ENCODE measurements at places on chromosomes 2 and 18.

DNA sequence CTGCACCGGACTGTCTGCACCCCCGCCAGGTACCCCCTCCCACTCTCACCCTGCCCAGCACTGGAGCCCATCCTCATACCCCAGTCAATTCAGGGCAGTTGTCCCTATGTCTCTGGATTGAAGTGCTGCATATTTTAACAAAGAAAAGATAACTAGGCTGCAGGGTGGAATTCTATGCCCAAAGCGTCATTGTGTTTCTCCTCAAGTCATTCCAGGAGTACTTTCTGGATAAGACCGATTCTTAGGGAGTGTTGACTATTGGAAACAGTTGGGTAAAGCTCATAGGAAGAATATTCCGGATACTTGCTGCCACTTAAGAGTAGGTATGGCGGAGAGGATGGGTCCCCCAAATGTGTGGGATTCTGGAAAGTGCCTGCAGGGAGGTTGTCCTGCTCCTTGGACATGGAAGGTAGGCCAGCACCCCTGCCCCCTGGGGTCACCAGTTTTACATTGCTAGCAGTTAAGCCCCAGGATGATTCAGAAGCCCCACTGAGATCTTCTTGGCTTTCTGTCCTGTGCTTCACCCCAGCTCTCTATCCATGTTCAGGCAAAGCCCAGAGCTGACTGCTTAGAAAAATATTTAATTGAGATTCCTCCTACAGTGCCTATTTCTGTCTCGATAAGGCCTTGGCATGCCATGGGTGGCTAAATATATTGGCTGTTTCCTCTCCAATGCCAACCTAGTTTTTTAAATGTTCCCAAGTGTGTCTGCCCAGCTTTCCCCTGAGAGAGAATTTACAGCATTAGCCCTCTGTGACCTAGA is 48.2 kb downstream of the RPL37A start:
- no peak for DNase-seq

GRCh38 chr18:2916184-2916583 is 69.4 kb downstream of the EMILIN2 start:
- DNase-seq, result no peak

DNA sequence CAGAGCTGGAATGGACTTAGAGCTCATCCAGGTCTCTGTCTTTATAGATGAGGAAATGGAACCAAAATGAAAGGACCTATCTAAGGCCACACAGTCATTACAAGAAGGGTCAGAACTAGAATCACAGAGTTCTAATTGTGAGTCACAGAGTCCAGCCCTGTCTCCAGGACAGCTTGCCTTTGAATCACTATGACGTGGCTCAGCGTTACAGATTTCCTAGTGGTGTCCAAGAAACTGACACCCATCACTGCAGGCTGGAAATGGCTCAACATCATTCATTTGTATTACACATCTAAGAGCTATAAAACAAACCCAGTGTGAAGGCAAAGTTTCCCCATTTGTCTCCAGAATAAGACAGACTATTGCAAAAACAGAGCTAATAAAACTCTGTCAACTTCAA is 164.3 kb upstream of the SIX2 start:
- DNase-seq, result no peak

DNA sequence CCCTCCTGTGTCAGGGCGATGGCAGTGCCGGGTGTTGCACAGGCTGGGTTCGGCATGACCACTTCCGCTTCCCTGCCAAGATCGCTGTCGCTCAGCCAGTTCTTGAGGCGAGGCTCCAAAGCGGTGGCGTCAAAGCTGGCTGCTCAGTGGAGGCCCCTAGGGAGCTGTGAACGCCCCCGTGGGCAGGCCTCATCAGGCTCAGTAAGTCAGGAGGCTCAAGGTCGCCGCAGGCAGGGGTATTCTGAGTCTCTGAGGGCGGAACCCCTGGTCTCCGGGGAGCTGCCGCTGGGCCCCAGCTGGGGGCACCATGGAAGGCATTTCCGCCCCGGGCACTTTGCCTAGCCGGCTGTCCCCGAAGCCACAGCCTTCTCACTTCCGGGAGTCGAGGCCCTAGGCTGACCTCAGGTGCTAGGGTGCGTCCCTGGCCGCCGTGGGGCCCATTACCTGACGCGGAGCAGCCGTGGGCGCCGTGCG is 210.4 kb downstream of the SOCS6 start:
- DNase-seq, result no peak

DNA sequence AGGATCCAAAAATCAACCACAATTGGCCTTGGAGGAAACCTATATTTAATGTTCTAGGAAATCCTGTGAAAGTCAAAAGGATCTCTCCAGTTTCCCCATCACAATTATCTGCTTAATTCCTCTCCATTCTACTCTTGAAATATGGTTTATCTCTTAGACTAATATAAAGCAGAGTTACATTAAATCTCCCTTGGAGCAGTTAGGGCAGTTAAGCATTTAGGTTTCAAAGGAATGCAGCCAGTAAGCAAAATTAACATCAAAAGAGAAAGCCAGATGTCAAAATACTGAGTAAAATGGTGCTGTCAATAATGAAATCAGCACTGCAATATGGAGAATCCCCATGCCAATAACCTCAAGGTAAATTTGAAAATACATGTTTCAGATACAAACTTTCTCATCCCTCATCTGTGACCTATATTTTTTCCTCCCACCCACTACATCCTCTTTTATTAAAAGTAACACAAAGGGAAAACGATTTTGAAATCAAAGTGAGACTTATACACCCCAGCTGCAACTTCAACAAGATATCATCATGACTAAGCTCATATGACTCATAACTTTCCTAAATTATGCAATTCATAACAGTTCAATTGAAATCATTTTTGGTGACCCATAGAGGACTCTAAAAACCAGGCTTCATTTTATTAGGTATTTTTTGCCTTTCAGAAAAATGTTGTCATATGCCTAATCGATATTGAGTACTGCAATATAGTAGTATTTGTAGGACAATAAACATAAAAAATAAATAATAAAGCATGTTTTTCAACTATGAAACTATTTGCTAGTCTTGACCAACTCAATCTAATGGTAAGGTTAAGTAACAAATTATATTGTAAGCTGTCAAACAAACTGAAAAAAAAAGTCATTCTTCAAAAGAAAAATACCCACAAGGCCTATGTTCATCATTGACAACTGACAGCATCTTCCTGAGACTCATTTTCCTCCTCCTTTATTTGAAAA is 3.1 kb downstream of the ADAM17 start:
- DNase-seq, result peak; percentile 87

DNA sequence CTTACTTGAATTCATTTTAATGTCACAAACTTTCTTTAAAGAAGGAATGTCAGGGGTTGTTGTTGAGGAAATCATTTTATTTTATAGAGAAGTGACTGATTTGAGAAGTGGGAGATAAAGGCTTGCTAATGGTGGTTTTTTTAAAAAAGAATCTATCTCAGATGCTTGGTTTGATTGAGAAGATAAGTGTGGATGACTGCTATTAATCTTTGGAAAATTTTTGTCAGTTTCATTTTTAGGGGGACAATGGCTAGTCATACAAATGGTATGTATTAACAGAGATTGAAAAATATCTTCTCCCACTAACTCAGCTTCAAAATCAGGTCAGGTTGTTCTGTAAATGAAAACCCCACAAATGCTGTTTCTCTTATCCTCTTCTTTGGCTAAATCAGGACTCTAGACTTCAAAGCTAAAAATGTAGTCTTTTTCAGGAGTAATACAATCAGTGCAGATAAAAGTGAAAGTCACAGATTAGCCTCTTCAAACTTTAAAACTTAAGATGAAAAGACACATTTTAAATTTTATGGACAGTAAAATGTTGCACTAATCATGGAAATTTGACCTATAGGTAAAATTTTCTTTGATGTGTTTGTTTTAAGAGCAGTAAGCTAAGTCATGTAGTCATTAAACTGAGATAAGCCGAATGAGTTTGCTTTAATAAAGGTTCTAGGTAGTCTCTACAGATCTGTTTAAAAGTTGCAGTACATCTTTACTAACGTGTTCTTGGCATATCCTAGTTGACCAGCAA is 674.2 kb upstream of the VRK2 start:
- no peak for DNase-seq

GRCh38 chr18:44626236-44626635 is 54.5 kb upstream of the SETBP1 start:
- DNase-seq, result no peak

DNA sequence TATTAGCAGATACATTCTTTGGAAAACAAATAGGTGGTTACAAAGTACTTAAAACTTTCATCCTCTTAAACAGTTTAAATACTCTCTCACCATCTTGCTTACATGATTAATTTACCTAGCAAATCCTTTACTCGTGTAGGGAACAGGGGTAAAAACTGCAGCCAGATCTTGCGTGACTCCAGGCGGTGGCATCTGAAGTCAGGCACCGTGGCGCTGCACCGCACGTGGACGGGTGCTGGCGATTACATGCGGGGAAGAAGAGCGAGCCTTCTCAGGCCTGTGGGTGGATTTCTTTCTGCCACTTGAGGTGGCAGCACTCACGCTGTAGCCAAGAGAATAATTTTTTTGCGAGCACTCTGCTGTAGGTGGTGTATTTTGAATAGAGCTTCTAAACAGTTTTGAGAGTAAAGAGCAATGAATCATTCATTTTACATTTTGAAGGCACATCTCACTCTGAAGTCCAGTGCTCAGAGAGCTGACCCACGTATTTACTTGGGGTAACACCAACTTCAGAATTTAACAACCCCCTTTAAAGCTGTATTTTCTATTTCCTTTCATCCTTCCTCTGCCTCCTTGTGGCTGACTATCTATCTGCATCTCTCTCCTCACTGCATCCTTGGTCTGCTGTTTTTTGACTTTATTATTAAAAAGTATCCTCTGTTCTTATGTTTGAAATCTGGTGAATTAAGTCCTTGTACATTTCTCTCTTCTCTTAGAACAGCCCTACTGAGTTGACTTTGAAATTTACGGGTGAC is 68.9 kb downstream of the EPAS1 start:
- DNase-seq, result no peak

GRCh38 chr2:191247381-191248057 is 2.3 kb downstream of the MYO1B start:
- no peak for DNase-seq

DNA sequence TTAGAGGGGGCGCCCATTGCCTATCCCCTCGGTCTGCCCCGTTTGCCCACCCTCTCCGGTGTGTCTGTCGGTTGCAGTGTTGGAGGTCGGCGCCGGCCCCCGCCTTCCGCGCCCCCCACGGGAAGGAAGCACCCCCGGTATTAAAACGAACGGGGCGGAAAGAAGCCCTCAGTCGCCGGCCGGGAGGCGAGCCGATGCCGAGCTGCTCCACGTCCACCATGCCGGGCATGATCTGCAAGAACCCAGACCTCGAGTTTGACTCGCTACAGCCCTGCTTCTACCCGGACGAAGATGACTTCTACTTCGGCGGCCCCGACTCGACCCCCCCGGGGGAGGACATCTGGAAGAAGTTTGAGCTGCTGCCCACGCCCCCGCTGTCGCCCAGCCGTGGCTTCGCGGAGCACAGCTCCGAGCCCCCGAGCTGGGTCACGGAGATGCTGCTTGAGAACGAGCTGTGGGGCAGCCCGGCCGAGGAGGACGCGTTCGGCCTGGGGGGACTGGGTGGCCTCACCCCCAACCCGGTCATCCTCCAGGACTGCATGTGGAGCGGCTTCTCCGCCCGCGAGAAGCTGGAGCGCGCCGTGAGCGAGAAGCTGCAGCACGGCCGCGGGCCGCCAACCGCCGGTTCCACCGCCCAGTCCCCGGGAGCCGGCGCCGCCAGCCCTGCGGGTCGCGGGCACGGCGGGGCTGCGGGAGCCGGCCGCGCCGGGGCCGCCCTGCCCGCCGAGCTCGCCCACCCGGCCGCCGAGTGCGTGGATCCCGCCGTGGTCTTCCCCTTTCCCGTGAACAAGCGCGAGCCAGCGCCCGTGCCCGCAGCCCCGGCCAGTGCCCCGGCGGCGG is 1.7 kb downstream of the MYCN start:
- DNase-seq, result no peak

DNA sequence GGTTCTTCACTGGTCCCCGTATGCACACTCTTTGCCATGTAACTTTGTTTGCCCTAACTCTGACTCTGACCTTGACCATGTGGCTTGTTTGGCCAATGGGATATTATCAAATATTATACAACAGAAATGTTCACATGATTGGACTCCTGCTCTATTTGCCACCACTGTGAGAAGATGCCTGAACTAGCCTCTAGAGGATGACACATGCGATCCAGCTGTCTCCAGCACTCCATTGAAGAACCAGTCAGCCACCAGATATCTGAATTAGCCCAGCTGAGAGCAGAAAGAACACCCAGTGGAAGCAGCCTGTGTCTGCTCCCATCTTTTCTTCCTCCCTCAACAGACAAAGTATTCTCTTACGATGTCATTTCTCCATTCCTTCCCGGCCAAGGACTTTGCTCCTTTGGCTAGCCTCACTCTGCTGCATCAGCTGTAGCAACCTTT is 412.1 kb downstream of the IRS1 start:
- no peak for DNase-seq

DNA sequence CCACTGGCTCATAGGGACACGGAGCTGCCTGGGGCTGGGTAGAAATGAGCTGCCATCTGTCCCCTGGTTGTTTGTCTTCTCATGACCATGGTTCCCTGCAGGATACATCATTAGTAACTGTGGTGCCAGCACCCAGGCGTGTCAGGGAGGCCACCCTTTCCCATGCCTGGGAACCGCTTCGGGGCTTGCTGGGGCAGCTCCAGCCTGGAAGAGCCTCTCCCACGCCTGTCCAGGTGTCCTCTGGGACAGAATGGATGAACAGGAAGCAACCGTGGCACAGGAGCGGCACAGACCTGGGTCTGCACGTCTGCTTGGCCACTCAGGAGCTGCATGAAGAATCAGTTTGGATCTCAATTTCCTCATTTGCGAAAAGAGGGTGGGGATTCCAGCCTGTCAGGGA is 34.8 kb downstream of the SDC1 start:
- no peak for DNase-seq

- DNase-seq, result peak; percentile 37
Observed at GRCh38 chr2:190903693-190904450, 23.3 kb downstream of the GLS start.

- no peak for DNase-seq
Observed at GRCh38 chr2:226396541-226396940, 403.1 kb downstream of the IRS1 start.

DNA sequence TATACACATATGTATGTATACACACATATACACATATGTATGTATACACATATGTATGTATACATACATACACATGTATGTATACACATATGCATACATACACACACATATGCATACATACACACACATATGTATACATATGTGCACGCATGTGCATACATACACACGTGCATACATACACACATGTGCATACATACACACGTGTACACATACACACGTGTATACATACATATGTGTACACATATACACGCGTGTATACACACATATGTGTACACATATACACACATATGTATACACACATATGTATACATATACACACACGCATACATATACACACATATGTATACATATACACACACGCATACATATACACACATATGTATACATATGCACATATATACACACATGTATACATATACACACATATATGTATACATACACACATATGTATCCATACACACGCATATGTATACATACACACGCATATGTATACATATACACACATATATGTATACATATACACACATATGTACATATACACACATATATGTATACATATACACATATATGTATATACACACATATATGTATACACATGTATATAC is 21.5 kb downstream of the NABP1 start:
- DNase-seq, result no peak

All from activated CD4-positive, alpha-beta T cell treated with anti-CD3 and anti-CD28 coated beads, Interleukin-2, amount 50 U/mL, for 16 hours (primary cell).